CD4-positive, alpha-beta T cell treated with Interleukin-6 at 100 ng/mL for 8 hours (primary cell): ENCODE measurements at places on chromosomes 13 and 19.

GRCh38 chr13:77919246-77919920 lies 752 bp upstream of the EDNRB start:
- DNase-seq: no peak

- DNase-seq: no peak
Measured at GRCh38 chr19:54653181-54653809, 9.5 kb upstream of the LILRB4 start.

- DNase-seq: no peak
Measured at GRCh38 chr19:5091018-5091683, 122.2 kb downstream of the KDM4B start.

DNA sequence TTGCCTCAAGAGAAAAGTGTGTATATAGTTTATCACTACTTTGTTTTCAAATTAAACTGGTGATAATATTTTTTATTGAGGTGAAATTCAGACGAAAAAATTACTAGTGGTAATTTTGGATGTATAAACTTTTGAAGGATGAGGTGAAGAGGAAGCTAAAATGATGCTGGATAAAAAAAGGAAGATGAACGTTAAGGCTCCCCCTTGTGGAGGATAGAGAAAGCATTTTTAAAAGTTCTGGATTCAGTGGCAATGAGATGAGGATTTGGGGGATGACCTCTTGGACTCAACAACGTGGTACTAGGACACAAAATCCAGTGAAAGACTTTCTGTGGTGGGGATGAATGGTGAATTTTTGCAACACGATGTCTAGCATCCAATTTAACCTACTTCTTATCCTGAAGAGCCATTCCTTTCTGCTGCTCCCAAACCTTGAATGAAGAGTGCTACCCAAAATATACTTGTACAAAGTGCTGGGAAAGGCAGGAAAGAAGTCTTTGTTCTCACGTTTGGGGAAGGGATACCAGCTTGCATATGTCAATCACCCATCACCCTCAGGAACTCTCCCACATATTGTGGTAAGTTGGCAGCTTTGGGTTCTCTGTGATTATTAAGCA lies 7.3 kb upstream of the SIGLEC5 start:
- DNase-seq: no peak

DNA sequence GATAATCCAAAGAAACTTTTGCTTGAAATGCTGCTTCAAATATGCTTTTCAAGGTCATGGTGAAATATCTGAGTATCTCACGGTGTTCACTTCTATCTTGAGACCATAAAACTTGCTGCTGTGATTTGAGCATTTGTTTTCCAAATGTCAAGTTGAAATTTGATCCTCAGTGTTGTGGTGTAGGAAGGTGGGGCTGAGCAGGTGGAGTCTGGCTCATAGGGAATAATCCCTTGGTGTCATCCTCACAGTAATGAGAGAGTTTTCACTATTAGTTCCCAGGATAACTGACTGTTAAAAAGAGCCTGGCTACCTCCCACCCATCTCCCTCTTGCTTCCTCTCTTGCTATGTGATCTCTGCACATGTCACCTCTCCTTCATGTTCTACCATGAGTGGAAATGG lies 858.0 kb upstream of the SLITRK5 start:
- no peak for DNase-seq

DNA sequence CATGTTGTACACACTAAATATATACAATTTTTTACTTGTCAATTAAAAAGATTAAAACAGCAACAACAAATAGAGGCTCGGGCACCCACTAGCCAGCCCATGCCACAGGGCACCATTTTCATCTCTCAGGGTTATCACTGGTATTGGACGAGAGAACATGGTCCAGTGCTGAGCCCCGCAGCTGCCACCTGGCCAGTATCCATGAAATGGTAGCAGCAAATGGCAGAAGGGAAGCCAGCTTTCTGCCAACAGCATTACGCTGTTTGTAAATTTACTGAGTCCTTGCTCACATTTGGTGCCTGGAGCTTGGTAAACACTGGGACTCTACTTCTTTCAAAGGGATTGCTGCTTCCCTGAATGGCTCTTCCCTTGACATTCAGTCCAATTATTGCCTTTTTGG lies 87.9 kb upstream of the WASF3 start:
- no peak for DNase-seq

GRCh38 chr13:59771272-59771671 lies 392.5 kb downstream of the DIAPH3 start:
- DNase-seq: no peak

GRCh38 chr19:3465552-3465951 lies 14.8 kb downstream of the SMIM24 start:
- DNase-seq: no peak

DNA sequence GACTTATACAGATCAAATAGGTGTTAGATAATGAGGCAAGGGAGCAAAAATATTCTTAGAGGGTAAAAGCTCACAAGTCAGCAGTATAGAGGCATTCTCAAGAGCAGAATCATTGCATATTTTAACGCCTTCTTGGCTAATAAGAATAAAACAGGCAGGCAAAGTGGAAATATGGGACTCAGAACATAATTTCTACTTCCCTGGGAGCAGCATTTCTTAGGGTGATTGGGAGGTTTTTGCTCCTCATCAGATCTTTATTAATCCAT lies 39.6 kb downstream of the LHFPL6 start:
- no peak for DNase-seq

GRCh38 chr19:29807178-29807577 lies 4.6 kb upstream of the CCNE1 start:
- no peak for DNase-seq

- DNase-seq: no peak
Measured at GRCh38 chr19:23385404-23385803, 9.9 kb downstream of the ZNF91 start.

GRCh38 chr13:23411706-23412105 lies 21.8 kb downstream of the SACS start:
- DNase-seq: no peak

- DNase-seq: no peak
Measured at GRCh38 chr19:41364524-41365391, 809 bp upstream of the B9D2 start.

DNA sequence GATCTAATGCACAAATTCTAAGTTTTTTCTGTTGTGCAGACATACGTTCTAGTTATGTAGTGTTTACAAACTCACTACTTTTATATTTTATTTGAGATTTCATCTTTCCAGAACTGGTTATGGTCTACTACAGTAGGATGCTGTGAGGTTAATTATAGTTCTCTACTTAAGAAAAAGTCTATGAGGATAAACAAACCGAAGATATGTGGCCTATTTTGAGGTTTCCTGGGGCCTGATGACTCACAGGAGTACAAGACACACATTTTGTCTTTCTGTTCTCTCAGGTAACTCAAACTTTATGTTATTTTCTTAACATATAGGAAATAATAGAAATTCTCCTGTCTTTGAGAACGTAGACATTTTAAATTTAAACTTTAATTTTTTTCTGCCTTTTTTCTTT lies 45.1 kb downstream of the PCDH20 start:
- DNase-seq: no peak

DNA sequence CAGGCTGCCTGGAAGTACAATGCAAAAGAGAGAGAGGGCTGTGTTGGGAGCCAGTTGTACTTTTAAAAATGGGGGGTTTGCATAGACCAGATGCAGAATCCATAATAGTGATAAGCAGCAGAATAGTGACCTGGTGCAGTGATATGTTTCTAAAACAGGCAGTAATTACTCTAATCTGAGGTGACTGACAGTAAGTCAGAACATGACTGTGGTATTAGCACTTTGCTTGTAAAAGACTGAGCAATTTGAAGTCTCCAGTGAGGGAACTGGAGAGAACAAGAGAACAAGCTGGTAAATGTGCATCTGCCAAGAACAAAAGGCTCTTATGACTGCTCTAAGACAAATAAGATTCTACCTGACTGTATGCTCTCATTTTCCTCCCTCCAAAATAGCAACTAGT lies 383.4 kb downstream of the ITGBL1 start:
- no peak for DNase-seq

GRCh38 chr13:79398915-79399314 lies 7.1 kb downstream of the RBM26 start:
- DNase-seq: no peak

DNA sequence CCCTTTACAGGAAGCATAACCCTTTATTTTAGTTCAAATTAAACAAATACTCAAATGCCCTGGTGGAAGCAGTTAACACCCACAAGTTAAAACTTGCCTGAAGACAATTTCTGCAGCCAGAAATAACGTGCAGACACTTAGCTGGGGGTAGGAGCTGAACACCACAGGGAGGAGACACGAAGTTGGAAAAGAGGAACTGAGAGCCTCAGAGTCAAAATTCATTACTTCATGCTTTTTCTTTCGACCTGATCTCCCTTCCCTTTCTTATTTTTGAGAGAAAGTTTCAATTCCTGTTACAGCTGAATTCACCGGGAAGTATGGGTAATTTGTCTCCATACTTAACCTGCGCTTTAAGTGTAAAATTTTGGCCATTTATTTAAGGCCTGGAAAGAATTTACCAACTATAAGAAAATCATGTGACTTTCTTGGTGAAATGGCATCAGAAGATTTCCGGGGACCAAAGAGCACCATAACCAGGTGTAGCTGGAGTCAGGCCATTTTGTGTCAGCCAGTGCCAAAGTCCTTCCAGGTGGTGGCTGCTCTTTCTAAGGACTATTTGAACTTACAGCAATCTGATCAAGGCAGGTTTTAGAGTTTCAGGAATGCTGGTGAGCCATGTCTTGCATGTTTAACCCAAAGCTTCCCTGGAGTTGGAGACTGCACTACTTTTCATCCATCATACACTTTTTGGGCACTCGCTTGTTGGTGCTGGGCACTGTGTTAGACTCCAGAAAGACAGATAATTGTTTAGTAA lies 46.5 kb upstream of the RCBTB2 start:
- no peak for DNase-seq

- DNase-seq: peak; percentile 32
Measured at GRCh38 chr19:40811478-40812341, 12.7 kb downstream of the EGLN2 start.

- no peak for DNase-seq
Measured at GRCh38 chr13:97879646-97880310, 73.7 kb upstream of the IPO5 start.

GRCh38 chr13:111216166-111216960 lies 101.3 kb downstream of the ARHGEF7 start:
- DNase-seq: peak; percentile 25

DNA sequence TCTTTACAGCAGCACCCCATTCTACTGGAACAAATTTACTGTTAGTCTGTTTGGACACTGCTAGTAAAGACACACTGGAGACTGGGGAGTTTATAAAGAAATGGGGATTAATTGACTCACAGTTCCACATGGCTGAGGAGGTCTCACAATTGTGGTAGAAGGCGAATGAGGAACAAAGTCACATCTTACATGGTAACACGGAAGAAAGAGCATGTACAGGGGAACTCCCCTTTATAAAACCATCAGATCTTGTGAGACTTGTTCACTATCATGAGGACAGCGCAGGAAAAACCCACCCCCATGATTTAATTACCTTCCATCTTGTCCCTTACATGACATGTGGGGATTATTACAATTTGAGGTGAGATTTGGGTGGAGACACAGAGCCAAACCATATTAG lies 1204.2 kb downstream of the SLITRK1 start:
- no peak for DNase-seq

DNA sequence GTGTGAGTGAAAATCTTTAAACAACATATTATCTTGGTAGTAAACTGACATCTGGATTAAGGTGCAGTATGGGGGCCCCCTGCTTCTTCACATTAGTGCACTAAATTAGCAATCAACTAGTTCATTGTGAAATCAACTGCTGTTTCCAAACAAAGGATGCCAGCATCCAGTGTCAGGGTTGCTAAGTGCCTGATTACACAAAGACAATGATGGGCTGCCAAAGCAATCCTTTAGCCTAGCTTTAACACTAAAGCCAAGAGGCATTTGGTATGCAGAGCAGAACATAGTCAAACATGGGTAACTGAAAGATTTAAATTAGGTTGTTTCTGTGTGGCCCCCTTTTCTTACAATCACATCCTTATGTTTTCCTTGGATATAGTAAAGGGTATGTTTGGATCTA lies 543.1 kb upstream of the SLITRK5 start:
- no peak for DNase-seq

GRCh38 chr13:108305655-108306054 lies 36.1 kb downstream of the TNFSF13B start:
- no peak for DNase-seq

DNA sequence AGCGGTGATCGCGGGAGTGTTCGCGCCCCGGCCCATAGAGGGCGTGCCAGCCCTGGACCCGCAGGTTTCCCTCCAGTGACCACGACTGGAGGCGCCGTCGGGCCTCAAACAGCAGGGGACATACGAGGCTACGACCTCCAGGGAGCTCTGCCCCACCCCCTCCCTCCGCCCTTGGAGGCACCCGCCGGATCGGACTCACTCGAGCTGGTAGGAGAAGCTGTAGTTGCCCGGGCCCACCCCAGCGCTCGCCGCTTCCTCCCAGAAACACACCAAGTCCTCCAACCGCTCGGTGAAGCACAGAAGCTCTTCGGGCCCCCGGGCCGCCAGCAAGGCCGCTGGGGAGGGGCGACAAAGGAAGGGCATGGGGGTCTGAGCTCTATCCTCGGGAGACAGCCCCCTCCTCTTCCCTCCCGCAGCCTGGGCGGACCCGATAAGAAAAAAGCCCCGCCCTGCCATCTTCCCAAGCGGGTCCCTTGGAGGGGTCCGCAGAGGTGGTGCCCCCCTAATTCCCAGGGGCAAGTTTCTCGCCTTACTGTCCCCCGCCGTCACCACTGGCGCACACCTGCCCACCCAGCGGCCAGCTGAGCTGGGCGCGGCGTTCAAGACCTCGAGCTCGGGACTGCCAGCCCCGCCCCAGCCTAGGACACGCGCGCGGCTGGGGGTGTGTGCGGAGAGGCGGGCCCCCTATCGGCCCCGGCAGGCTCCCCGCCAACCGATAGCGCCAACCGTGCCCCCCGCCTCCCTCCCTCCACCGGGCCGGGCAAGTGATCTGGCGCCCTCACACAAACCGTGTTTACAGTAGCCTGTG lies 1.0 kb downstream of the EPOR start:
- no peak for DNase-seq

GRCh38 chr19:6632002-6632621 lies 37.8 kb downstream of the TNFSF14 start:
- peak; percentile 86 for DNase-seq

- no peak for DNase-seq
Measured at GRCh38 chr13:23557733-23558132, 12.5 kb upstream of the TNFRSF19 start.

- DNase-seq: no peak
Measured at GRCh38 chr13:53281677-53282076, 253.1 kb downstream of the OLFM4 start.

DNA sequence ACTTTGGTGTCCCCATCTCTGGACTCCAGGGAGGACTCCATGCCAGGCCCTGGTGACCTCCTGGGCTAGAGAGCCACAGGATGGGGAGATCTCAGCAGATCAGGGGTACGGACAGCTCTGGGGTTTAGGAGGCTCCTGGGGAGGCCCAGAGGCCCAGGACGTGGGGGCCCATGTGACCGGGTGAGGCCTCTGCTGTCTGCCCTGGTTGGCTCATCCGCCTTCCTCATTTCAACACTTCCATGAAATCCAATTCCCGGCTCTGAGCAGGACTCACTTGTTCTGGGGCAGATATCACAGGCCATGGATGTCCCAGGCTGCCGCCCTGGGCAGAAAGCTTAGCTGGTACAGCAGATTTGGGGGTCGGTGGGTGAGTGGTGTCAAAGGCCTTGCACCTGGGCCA lies 1.1 kb upstream of the PRAM1 start:
- no peak for DNase-seq

GRCh38 chr19:16788479-16788878 lies 40.7 kb upstream of the SIN3B start:
- no peak for DNase-seq

GRCh38 chr19:33553530-33554310 lies 32.1 kb upstream of the PEPD start:
- no peak for DNase-seq
